SHP77 treated with DMSO at 0.1 percent for 48 hours (cell line): ENCODE measurements at places on chromosomes 12 and 14.

GRCh38 chr14:69300601-69301221 lies 40.8 kb downstream of the GALNT16 start:
- DNase-seq: no peak

DNA sequence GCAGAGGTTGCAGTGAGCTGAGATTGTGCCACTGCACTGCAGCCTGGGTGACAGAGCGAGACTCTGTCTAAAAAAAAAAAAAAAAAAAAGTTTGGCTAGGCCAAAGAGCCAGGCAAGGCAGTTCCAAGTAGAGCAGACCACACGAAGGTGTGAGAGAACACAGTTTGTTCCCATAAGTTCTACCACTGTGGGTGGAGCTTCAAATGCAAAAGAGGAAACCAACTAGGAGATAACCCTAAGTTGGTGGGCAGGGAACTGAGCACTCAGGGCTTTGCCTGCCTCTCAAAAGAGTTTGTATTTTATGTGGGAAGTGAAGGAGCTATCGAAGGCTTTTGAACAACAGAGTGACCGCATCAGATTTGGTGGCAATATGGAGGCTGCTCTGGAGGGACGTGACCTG lies 15.1 kb downstream of the SOCS2 start:
- no peak for DNase-seq

- DNase-seq: no peak
These were observed 63.1 kb upstream of the SLC38A2 start for GRCh38 chr12:46435625-46436024.

DNA sequence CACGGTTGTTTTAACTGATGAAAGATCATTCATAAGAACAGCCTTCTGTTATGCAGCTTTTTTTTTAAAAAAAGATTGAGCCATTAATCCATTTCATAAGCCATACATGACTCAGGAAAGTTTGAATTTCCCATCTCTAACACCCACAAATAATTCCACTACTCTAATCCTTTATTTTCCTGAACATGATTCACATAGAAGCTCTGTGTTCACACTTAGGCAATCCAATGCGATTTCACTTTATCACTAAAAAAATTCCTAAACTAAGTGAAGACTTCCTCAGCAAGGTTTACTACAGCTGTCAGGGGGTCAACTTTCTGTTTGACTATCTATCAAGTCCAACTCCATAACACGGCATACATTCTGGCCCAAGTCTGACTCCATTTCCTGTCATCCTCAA lies 25.9 kb downstream of the PKP2 start:
- DNase-seq: no peak

GRCh38 chr14:64260418-64260817 lies 33.8 kb downstream of the ESR2 start:
- no peak for DNase-seq

DNA sequence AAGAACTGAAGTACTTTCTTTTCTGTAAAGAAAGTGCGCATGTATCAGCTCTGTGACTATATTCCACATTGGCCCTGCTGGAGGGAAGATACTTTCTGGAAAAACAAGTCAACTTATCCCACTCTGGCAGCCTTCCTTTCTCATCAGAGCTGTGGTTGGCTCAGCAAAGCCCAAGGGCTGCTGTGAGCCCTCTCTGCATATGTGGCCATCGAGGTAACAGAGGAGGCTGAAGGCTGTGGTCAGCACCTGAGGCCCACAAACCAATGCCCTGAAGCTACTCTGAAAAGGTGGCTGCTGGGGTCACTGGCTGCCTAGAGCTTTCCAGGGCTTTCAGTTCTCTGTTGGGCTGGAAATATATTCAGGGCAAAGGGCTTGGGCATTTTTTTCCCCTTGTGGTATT lies 70.8 kb upstream of the IGF1 start:
- DNase-seq: no peak
